Testis (tissue), 5 donors: ENCODE measurements at places on chromosomes 7 and 10. TPM values are rescaled to one million over a fixed set of nuclear protein-coding genes. Genes with fewer than 3 reads are reported as not detected.

Gene CFAP46
- total RNA-seq = 67.6 TPM

GRCh38 chr7:74039337-74039736 lies 11.4 kb downstream of the ELN start:
- no peak for DNase-seq

DNA sequence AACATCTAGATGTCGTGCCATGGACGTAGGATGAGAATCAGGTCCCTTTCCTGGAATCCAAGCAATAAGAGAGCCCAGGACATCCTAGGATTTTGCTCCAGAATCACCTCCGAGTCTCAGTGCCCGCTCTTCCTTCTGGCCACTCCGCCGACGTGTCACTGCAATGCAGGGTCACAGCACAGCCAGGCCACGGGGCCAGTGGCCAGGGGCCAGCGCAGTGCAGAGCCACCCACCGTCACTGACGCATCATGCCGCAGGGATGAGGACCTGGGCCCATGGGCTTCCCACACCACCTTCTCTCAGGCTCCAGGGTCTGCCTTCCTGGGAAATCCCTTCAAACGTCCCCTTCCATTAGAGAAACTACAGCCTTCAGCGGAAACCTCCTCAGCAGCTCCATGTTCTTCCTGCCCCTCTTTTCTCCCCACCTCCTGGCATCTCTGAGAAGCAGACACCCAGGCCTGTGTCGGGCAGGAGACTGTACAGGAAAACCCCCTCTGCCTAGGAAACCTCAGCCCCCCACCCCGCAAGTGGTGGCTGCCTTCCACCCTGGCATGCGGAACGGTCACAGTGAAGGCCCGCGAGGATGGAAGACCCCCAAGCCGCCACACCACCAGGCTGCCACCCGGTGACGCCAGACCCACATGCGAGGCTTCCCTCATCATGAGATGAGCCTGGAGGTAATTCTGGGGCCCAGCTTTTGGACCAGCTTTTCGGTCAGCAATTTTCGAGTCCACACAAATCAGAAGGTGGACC lies 32.1 kb downstream of the STK32C start:
- DNase-seq = no peak

GRCh38 chr10:28881171-28881882 lies 204.0 kb downstream of the BAMBI start:
- DNase-seq = no peak

DNA sequence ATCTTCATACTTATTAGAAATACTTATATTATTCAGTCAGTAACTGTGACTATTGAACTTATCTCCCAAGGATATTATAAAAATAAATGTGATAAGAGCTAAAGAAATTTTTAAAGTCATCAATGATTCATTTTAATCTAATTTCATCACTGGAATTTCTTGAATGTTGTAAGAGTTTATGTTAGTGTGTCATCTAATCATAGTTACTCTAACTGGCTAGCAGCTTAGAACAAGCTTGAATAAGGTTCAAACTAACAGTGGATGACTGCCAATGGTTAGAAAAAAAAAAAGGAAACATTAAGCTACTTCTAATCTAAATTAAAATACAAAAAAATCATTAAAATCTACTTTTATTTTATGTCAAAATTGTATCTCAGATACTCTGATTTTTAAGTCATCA lies 1066.3 kb downstream of the CNTNAP2 start:
- no peak for DNase-seq

GRCh38 chr10:6915307-6915706 lies 335.2 kb upstream of the PRKCQ start:
- DNase-seq = no peak

Gene NCF1
- total RNA-seq = 2.1 TPM

Gene CYP2C19
- 0.24 TPM for total RNA-seq

Gene FGF8
- total RNA-seq = not detected
